ENCODE measurements at places on chromosomes 1 and 21.
A peak's percentile ranks its signal among the peaks of the same experiment; 100 is the strongest.

GRCh38 chr1:234727018-234727940, 117.3 kb upstream of the IRF2BP2 start:
- no peak for DNase-seq

DNA sequence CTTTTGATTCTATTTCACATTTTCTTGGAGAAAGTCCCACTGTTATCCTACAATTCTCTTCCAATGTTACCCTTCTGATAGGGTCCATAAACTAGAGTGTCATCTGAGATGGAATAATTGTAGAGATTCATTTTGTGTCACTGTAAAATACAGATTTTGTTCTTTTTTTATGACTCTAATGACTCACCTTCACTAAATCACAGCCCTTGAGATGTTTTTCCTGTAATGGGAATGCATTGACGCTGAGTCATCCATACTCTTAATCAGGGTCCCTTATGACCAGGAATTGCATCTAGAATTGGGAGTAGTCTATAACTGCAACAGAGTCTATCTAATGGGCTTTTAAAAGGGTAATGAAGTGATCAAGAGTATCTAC, 315.5 kb downstream of the TGFB2 start:
- no peak for DNase-seq

DNA sequence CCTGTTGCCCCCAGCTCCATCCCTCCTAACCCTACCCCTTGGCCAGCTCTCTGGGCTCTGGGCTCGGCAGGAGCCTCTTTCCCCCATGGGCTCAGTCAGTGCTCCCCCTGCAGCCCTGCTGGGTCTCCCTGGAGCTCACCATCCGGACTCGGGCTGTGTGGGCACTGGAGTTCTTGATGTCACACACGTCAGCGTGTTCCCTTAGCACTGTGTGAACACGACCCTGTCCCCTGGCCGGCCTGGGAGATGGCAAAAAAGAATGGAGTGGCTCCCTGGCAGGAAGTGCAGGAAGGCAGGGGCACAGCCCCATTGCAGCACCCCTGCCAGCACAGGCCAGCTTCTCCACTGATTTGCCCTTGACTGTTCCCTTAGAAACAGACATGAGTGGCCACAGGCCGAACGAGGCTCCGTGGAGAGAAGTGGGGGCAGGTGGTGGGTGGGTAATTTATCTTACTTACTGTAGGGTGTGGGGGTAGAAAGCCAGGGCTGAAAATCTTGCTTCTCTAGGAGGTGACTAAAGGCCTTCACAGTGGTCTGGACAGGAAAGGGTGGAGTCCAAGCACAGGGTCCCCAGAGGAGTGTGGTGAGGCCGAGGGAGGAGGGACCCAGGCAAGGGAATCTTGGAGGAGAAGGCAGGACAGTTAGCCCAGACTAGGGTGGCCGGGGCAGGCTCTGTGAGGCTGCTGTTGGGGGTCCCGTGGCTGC, 381.7 kb upstream of the VAMP3 start:
- no peak for DNase-seq

- DNase-seq = no peak
Measured at GRCh38 chr1:246146804-246147523, 360.1 kb downstream of the SMYD3 start.

GRCh38 chr1:167937709-167938010, 788 bp upstream of the MPC2 start:
- DNase-seq = no peak

DNA sequence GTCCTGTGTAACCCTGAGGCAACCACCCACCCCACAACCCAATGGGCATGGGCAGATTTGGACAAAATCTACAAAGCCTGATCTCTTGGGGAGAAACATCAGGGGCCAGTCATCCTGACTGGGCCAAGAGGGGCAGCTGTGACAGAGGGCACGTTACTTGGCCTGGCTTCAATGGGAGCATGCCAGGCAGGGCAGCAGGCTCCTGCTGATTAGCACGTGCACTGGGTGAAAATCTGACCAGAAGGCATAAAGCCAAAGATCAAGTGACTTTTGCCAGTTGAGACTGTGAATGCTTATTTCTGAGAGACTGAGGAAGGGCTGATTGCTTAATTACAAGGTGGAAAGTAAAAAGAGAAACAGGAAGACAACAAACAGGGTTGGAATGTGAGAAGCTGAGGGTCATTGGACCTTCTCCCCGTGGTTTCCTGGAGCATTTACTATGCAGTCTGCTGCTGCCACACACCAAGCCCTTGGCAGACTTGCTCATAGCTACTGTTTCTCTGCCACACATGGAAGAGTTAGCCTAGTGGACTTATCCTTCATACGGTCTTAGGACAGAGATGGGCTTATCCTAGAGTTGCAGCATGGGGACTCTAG, 39.8 kb upstream of the TNR start:
- no peak for DNase-seq

- DNase-seq = no peak
Measured at GRCh38 chr1:25936947-25937346, 30.7 kb upstream of the STMN1 start.

DNA sequence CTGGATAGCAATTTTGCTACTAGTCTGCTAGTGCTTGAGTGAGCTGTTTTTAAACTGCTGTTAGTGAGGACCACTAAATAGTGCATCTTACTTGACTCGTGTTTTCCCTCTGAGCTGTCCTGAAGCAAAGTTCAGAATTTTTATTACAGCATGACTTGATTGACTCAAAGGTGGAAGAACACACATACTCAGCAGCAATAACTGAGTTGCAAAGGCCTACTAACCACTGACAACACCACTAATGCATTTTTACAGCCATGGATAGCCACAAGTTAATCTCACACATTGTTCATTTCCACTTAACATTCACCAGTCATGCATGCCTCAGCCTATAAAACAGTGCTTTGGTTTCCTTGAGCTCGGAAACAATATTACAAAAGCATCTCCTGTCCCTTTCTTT, 148.7 kb downstream of the RUNX1 start:
- no peak for DNase-seq

GRCh38 chr1:198656500-198656932, 17.7 kb downstream of the PTPRC start:
- peak; percentile 76 for DNase-seq

- no peak for DNase-seq
Measured at GRCh38 chr1:226820941-226821718, 49.3 kb upstream of the PSEN2 start.

- peak; percentile 54 for DNase-seq
Measured at GRCh38 chr1:20376880-20377494, 86.3 kb downstream of the VWA5B1 start.

GRCh38 chr1:31208361-31208945, 31.2 kb downstream of the NKAIN1 start:
- DNase-seq = no peak

DNA sequence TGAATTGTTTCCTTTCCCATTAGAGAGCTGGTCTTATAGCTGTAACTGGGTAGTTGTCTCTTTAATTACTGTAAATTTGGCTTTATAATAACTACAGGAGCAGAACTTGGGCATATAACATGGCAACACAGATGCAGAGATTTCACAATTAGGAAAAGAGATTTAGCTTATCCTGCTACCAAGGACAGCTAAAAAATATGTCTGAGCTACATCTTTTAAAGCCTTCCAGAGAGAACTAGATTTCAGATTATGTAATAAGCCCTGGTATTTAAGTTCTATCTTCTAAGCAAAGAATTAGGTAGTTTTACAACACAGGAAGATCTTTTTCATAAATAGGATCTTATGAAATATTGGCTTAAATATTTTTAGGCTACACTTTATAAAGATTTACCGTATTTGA, 313.8 kb downstream of the S1PR1 start:
- no peak for DNase-seq

- no peak for DNase-seq
Measured at GRCh38 chr1:209890641-209891330, 47.2 kb upstream of the SYT14 start.

GRCh38 chr21:22743085-22743484, 1744.9 kb downstream of the NCAM2 start:
- no peak for DNase-seq

GRCh38 chr21:35940074-35940927, 120.0 kb downstream of the SETD4 start:
- DNase-seq = no peak

- DNase-seq = no peak
Measured at GRCh38 chr21:42677339-42678321, 24.2 kb downstream of the PDE9A start.

DNA sequence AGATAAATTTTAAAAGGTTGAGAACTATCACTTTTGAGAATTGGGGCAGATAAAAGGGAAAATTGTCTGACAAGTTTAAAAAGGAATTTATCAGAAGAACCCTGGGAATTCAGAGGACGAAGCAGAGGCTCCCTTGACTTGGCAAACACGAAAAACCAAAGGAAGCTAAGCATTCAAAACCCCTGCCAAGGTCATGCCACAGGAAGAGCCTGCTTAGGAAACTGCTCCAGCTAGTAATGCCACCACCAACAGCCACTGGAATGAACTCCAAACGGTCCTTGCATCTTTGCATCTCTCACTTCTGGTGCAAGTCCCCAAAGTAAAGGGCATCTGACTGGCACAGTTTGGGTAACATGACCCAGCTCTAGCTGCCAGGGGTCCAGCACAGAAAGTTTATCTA, 7.2 kb downstream of the GPBP1L1 start:
- DNase-seq = no peak

- DNase-seq = no peak
Measured at GRCh38 chr1:31381394-31382294, 8.8 kb upstream of the FABP3 start.

DNA sequence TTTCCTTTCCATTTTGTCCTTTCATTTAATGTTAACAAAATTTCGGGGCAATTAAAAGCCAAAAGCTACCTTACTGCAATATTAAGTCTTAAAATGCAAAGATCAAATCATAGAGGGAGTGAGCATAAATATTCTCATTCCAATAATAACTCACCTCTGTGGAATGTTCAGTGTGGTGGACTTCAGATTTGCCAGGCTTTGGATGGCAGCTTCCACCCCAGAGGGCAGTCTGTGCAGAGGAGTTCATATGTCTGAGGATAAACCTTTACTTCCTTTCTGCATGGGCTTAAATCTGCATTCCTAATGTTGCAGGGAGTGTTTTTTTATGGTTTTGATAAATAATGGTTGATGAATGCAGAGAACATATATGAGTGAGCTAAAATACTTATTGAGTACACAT, 16.3 kb downstream of the KIAA0040 start:
- no peak for DNase-seq

DNA sequence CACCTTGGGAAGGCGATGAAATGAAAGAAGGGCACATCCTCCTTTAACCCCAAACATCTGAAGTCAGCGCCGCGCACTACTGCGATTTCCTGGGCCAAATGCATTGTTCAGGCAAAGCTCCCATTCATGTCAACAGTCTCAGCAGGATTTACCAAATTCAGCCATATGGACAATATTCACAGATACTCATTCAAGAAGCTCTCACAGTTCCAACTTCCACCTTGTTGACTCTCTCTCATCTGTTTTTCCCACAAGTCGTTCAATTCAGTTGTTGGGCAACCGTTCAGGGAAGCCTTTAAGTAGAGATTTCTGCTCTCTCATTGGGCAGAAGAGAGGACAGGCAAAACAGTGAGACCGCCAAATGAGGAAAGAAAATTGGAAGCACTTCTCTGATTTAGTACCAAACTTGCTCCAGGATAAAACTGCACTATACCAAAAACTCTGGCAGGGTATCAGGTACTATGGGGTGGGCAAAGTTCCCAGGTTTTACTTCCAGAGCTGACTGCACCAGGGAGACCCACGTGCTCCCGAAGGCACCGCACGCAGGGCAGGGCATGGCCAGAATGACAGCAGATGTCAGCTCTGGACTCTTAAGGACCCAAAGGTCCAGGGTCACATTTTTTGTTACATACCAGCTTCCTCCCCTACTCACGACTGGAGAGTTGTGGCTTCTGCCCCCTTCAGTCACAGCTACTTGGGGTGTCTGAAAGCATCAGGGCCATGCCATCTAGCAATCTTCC, 668.8 kb downstream of the KIF26B start:
- no peak for DNase-seq

- DNase-seq = no peak
Measured at GRCh38 chr1:246281639-246282038, 225.4 kb downstream of the SMYD3 start.

GRCh38 chr1:218412171-218412570, 67.0 kb downstream of the TGFB2 start:
- DNase-seq = no peak

DNA sequence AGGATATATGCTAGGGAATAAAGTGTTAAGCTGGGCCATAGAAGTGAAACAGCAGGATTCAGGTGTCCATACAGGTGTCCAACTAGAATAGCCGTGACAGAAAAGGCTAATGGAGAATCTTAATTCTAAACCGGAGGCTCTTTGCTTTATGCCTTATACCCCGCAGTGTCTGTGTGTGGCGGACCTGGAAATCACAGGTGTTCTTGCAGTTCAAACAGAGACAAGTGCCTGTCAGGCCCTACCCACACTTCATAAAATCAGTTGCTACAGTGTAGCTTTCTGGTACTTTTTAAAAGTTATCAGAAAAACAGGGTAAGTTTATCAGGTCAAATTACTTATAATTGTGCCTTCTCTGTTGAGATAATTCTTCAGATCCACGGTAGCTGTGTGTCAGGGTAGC, 293.9 kb downstream of the LRRC7 start:
- DNase-seq = no peak

GRCh38 chr21:39444421-39445180, 977 bp downstream of the LCA5L start:
- no peak for DNase-seq

GRCh38 chr1:46401154-46401913, 7.2 kb downstream of the FAAH start:
- no peak for DNase-seq

GRCh38 chr1:164678136-164678700, 119.2 kb downstream of the PBX1 start:
- DNase-seq = no peak

DNA sequence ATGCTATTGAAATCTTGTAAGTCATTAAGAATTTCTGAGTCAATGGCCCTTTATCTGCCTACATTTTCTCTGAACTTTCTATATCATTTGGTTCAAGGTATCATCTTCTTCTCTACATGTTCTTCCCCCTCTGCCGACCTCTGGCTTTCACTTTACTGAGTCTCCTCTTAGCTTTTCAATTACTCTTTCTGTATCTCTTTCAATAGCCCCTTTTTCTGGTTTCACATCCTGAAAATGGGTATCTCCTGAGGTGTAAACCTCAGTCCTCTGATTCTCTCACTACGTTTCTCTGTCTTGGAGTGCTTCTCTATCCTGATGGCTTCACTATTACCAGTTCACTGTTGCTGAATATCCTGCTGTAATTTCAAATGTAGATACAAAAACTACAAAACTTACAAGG, 98.9 kb downstream of the LYST start:
- DNase-seq = no peak

Measured in activated CD8-positive, alpha-beta memory T cell treated with anti-CD3 and anti-CD28 coated beads, Interleukin-2, amount 50 U/mL, for 4 hours (primary cell).